ENCODE measurements at places on chromosomes 2 and 18.

DNA sequence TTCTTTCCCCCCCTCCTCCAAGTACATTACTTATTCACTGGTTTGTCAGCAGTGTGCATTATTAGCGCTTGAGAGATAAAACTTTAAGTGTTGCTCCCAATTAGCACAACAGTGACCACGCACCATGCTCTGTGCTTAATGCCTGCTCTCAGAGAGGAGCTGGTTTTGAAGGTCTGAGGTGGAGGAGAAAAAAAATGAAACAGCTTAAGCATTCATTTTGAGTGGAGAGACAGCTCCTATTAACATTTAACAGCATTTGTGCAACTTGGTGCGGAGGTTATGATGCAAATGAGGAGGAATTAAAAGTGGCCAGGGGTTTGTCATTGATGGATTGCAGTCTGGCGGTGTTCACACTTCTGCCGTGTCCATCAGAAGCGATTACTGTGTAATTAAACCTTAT lies 141.8 kb downstream of the FIGN start:
- DNase-seq: no peak

GRCh38 chr2:84805250-84805958 lies 75.5 kb downstream of the TRABD2A start:
- peak; percentile 56 for DNase-seq

GRCh38 chr18:9174302-9174701 lies 37.7 kb downstream of the ANKRD12 start:
- no peak for DNase-seq

DNA sequence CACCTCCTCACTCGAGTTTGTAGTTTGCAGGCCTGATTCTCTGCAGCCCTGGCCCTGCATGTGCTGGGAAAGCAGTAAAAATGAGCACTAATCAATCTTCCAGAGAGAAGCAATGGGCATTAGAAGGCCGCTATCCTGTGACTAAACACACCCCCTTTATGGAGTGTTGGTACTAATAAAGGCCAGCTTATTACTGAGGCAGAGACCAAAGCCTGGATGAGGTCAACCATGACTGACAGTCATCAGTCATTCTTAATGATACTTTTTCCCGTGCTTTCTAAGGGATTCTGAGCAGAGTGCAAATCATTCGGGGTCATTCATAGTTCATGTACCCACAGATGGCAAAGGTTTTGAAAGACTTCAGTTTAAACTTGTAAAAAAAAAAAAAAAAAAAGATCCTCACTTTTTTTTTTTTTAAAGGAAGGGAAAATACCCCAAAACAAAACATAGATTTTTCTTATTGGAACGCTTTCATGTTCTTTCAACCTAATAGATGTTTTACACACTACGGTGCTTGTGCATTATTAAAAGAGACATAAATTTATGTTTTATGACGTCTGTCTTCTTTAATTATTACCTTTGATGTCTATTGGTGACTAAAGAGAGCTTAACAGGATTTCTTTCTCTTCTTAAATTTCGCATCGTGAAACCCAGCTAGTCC lies 13.2 kb downstream of the TSHZ1 start:
- no peak for DNase-seq

GRCh38 chr2:10471046-10471571 lies 23.0 kb upstream of the ODC1 start:
- no peak for DNase-seq

- DNase-seq: no peak
These were observed 61.8 kb upstream of the CCDC85A start for GRCh38 chr2:56121995-56122394.

GRCh38 chr2:216909541-216910210 lies 49.8 kb upstream of the TNP1 start:
- DNase-seq: no peak

- DNase-seq: no peak
These were observed 682.7 kb upstream of the RAB6C start for GRCh38 chr2:129296806-129297205.

Data from foreskin fibroblast (primary cell).